ENCODE measurements at places on chromosomes 11 and 22.

- DNase-seq, result no peak
These were observed 59.8 kb downstream of the TENM4 start for GRCh38 chr11:79381036-79381435.

- no peak for DNase-seq
These were observed 10.6 kb upstream of the ACER3 start for GRCh38 chr11:76850130-76850529.

- peak; percentile 37 for DNase-seq
These were observed 647 bp downstream of the SWAP70 start for GRCh38 chr11:9664276-9665171.

DNA sequence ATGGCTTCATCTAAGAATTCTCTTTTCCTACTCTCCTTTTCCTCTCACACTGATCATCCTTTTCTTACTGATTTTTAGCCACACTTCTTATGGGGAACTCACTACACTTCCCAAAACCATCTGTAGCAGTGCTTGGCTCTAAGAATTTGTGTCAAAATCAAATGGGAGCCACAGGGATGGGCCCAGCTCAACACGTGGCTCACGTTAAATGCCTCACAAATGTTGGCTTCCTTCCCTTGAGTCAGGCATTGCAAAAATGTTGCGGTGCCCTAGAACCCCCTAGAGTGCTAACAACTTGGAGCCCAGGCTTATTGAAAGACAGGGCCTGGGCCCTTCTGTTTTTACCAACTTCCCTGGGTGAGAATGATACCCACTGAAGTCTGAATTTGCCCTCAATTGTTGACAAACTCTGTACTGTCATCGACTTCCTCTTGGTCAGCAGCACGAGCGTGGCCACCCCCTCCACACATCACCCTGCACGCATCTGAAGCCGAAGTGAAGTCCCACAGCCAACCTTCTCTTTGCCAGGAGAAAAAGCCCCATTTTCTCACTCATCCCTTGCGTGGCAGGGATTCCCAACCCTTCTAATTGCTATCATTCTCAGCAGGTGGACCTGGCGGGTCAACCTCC is 69.7 kb downstream of the ELFN2 start:
- peak; percentile 68 for DNase-seq

DNA sequence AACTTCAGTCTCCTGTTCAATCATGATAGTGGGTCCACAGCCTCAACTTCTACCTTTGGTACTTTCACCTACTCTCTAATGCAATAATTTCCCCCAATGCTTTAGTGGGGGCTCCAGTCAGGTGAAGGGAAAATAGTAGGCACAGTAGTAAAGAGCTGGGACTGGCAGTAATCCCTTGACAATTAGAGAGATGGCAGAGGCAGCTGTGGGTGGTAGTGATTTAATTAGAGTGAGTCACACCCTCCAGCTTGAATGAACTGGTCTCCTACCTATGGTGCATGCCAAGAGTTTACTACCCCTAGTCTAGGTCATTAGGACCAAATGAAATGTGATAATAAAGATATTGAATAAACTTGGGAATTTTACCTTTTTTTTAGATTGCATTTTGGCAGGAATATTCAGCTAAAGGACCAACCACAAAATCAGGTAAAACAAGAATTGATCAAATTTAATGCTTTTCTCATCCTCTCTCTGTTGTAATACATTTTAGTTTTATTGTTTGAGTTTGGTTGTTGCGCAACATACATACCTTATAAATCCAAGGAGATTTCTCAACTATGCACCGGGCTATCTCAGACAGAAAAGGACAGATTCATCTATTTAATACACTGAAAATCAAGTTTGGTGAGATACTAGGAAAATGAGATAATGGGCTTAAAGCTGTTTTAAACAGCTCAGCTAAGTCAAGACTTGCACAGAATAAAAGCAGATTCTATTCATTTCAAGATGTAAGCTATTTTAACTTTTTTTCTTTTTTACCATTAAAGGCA is 9.0 kb downstream of the PRRG4 start:
- no peak for DNase-seq

GRCh38 chr11:2537010-2537705 is 92.3 kb downstream of the KCNQ1 start:
- DNase-seq, result no peak
